SK-N-SH (cell line): ENCODE measurements at places on chromosomes 13 and 19.

GRCh38 chr19:56727677-56728076, 56.1 kb upstream of the ZNF835 start:
- DNase-seq = no peak

- DNase-seq = no peak
Observed at GRCh38 chr13:51647067-51647466, 62.8 kb downstream of the WDFY2 start.

DNA sequence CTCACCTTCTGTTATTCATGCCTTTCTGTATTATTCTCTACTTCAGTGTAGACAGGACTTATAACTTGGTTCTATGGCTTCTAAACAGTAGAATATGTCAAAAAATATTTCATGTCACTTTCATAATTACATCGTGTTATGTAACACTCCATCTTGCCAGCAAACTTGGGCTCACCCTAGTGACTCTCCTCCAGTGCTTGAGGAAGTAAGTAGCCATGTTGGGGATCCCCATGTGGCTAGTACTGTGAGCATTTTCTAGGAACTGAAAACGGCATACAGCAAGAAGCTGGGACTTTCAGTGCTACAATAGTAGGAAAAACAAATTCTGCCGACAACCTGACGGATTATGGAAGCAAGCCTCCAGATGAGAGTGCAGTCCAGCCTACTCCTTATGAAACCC, 495.6 kb downstream of the SLITRK6 start:
- no peak for DNase-seq

DNA sequence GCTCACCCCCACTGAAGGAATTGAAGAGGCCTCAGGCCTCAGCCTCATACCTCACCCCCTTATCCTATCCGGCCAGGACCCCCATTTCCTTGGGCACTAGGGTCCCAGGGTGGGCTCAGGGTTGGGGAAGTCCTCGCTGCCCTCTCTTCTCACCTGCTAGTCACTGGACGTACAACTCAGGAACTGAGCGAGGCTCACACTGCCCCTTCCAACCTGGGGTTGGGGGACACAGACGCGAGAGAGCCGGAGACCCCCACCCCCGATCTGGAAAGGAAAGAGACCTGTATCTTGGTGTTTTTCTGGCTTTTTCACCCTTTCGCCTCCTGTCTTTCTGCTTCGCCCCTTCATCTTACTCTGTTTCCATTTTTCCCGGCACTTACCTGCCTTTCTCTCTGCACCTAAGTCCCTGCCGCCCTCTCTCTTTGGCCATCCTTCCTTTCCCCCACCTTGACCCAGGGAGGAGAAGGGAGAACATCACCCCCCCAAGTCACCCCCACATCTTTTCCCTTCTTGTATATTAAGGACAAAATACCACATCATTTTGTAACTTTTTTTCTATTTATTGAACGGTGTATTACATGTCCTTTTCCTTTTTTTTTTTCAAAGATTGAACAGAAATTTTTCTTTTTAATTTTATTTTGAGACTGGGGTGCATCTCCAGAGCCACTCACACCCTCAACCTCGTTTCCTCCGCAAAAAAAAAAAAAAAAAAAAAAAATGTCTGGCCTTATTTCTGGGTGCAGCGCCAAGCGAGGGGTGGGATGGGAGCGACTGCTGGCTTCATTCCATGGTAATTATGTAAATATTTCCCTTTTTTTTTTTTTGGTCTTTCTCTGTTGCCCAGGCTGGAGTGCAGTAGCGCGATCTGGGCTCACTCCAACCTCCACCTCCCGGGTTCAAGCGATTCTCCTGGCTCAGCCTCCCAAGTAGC, 36.6 kb downstream of the ZSWIM4 start:
- no peak for DNase-seq

DNA sequence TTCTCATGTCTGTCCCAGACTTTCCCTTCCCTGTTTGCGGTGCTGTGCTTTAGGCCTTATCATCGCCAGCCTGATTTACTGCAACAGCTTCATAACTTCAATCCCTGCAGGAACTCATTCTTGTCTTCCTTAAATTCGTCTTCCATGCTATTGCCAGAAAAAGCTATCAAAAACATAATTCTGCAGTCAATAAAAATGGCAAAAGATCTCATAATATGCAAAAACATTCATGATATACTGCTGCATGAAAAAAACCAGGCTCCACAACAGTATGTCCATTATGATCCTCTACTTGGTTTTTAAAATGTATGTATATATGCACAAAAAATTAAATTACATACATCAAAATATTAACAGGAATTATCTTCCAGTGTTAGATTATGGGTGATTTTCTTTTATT, 28.4 kb downstream of the TGDS start:
- DNase-seq = no peak

DNA sequence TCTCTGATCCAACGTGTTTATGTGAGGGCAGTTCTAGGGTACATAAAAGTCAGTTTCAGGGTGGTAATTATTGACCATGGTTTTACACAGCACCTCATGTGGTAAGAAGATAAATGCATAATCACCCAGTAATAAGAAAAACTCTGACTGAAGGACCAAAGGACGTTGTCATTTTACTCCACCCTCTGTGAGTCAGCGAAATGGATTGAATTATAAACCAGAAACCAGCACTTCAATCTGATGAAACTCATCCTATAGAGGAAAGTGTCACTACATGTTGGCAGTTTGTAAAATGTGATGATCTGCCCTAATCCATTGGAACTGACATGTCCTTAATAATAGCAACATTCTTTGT, 406.8 kb downstream of the KLF5 start:
- DNase-seq = no peak

DNA sequence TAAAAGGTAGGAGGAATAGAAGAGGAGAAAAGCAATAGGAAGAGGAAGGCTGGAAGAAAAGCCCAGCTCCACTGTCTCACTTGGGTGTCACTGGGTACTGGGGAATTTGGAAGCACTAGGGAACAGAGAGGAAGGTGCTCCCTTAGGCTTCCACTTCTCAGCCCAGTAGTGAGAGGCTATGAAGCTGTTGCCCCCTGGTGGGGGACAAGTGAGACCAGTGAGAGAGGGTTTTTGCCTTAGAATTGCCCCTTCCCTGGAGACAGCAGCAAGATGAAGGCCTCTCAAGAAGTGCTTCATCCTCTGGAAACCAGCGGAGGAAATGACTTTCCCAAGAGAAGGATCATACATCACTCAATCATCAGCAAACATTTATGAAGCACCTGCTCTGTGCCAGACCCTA, 4.7 kb upstream of the ZNF606 start:
- no peak for DNase-seq

GRCh38 chr13:59112221-59112718, 1051.5 kb downstream of the DIAPH3 start:
- peak; percentile 5 for DNase-seq

- DNase-seq = no peak
Observed at GRCh38 chr13:111411151-111411858, 90.9 kb downstream of the TEX29 start.

- DNase-seq = no peak
Observed at GRCh38 chr19:28218728-28219127, 994.2 kb downstream of the UQCRFS1 start.

DNA sequence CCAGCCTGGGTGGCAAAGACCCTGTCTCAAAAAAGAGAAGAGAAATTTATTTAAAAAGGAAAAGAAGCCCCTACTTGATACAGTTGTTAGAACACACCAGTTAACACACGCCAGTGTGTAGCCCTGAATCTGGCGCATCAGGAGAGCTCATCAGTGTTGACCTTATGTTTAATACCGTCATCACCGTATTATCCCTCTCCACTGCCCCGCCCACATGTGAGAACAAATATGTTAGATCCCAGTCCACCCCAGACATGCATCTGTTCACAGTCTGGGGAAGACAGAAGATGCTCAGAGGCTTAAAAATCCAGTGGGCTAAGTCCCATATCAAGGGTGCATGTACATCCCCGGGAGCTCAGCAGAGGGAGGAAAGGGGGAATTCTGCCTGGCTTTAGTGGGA, 155.2 kb downstream of the DPF1 start:
- no peak for DNase-seq

GRCh38 chr13:112752711-112753541, 63.1 kb downstream of the ATP11A start:
- DNase-seq = no peak

- no peak for DNase-seq
Observed at GRCh38 chr13:28035146-28035782, 46.8 kb upstream of the URAD start.

- peak; percentile 69 for DNase-seq
Observed at GRCh38 chr19:18898081-18898606, 2.2 kb upstream of the CERS1 start.

DNA sequence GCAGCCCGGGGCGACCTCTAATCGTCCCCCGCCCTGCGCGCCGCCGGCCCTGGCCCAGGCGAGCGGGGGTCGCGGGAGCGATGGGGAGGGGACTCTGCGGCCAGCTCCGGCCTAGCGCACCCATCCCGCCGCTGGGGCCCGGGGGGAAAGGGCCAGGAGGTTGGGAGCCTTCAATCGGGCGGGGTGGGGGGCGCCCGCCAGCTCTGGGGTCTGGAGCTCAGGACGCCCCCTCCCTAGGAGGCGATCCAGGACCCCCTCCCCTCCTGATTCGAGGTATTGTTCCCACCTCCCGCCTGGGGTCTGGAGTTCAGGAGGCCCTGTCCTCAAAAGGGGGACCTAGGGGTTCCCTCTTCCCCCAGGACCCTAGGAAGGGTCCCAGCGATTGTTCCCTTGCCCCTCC, 430 bp downstream of the ZNF358 start:
- no peak for DNase-seq

GRCh38 chr19:4391701-4392483, 8.5 kb downstream of the SH3GL1 start:
- no peak for DNase-seq

- DNase-seq = no peak
Observed at GRCh38 chr19:34475026-34475974, 6.3 kb upstream of the WTIP start.

- DNase-seq = no peak
Observed at GRCh38 chr13:59250336-59251189, 913.2 kb downstream of the DIAPH3 start.

- DNase-seq = no peak
Observed at GRCh38 chr13:109043636-109044035, 414.2 kb downstream of the MYO16 start.

DNA sequence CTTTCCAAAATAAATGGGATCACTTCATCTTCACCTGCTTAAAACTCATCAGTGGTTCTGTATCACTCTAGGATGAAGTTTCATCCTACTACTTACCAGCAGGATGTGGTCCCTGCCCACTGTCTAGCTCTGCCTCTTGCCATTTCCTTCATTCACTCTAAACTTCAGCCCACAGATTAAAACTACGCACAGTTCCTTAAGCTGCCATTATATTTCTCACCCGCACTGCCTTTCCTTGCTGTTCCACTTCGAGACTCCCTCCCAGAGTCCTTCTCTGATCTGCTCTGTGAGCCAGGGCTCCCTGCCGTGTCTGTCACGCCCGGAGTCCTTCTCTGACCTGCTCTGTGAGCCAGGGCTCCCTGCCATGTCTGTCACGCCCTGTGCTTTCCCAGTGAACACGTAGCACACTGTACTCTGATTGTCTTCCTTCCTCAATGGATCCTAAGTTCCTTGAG, 52.0 kb upstream of the NPAS1 start:
- DNase-seq = no peak

- DNase-seq = no peak
Observed at GRCh38 chr19:6278051-6278450, 1.7 kb downstream of the MLLT1 start.

DNA sequence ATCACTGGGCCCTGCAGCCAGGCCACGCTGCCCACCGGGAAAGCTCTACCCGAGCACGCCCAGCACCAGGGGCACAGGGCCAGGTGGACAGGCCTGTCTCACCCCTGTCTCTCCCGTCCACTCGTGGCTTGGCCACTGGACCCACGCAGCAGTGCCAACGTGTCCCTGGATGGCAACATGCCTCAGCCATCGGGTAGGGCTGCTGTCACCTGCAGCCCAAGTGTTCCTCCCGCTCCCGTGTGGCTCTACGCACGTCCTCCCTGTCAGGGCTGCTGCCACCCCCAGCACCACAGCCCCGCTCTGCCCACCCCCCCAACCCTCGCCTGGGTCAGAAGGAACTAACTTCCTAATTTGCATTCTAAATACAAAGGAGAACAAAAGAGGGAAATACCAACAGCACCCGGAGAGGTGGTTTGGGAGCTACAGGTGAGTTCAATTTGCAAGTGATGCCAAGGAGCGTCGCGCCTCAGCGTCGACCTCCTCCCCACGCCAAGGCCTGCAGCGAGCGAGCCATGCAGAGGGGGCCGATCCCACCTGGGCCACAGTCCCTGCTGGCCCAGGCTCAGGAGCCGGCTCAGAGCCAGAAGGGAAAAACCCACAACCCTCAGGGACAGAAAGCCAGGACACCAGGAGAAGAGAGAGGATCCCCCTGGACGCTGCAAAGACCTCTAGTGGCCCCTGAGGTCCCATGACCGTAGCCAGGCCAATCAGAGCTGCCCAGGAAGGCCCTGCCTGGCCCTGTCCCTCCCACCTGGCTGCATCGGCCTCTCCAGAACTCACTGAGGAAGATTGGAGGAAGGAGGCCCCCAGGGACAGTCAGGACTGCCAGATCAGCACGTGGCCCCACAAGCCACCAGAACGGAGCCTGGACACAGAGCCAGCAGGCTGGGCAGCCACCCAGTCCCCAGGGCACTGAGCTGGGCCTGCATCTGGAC, 128.4 kb upstream of the SPACA7 start:
- no peak for DNase-seq

GRCh38 chr19:10797078-10797477, 38.9 kb downstream of the TMED1 start:
- DNase-seq = no peak

DNA sequence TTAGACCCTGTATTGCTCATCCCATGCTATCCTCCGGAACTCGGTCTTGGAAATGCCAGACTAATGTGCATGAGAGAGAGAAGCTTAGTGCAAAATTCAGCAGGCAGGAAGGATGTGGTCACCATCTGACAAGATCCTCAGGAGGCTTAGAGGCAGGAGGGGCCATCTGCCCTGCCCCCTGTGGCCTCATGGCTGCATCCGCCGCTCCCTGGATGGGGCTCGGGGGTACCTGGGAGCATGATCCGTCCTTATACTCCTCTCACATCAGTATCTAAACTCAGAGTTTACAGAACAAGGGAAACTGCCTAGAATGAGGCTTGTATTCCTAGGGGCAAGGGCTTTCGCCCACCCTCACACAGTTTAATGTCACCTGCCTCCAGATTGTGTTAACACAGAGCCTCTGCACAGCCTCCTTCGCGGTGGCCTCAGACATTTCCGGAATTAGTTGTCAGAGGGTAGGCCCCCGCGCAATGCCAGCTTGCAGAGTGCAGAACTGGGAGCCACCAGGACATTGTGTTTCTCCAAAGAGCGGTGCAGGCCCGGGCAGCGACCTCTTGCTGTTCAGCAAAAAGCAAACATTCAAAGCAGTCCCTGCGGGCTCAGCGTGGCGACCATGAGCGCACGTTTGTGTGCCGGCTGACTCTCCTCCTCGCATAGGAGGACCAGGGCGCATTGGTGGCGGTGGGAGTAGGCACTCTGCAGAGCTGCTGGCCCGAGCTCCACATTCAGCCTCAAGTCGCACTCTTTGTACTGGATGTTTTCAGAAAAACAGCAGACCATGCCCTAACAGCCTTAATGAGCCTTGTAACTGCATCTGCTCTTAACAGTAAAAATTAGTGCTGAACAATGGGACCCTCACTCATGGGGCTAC, 39.1 kb downstream of the GPR12 start:
- DNase-seq = no peak
